T-helper 17 cell (primary cell): ENCODE measurements at places on chromosomes 5 and 9.

GRCh38 chr9:127919253-127919815 lies 2.5 kb upstream of the ST6GALNAC4 start:
- no peak for DNase-seq

GRCh38 chr5:175920231-175920811 lies 47.8 kb downstream of the THOC3 start:
- DNase-seq = no peak

DNA sequence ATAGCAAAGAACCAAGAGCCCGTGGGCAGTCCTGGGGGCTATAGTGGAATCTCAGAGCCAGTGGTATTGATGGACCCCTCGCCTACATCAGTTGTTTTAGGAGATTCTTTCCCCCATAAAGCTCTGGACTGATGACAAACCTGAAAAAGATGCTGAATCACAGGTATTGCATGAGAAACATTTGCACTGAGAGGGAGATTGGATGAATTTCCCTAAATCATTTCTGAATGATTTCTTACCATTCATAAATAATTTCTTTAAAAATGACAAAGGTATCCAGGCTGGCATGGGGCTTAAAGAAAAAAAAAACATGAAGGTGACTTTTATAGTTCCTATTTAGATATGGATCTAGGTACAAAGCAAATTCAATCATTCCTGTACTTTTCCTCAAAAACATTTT lies 54.0 kb upstream of the SLIT3 start:
- DNase-seq = no peak

- no peak for DNase-seq
These were observed 186.1 kb upstream of the PRLR start for GRCh38 chr5:35416217-35416988.

GRCh38 chr5:54825005-54825404 lies 160.4 kb downstream of the ESM1 start:
- DNase-seq = no peak

GRCh38 chr9:122087406-122088200 lies 5.5 kb downstream of the TTLL11 start:
- DNase-seq = no peak

GRCh38 chr5:168988699-168989098 lies 312.2 kb downstream of the SLIT3 start:
- no peak for DNase-seq

DNA sequence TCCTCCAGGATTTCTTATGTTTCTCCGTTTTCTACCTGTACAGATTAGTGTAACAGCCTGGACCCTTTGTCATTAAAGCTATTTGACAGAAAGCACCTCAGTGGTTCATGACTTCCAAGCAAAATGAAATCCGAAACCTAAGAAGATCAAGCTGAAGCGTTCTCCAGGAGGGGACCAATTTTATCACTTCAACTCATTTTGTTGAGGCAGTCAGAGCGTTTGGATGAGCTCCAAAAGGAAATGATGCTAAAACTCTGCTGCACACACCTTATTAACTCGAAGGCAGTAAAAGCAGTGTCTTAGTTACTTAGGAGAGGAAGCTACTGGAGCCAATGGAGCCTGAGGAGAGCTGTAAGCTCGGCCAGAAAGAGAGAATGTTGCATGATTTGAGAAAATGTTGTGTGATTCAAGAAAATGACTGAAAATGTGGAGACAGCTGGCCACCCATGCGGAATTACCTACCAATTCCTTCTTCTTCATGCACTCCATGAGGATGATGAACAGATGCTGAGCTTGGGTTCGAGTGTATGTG lies 346.7 kb upstream of the KLF9 start:
- DNase-seq = no peak

GRCh38 chr5:129739773-129740172 lies 8.1 kb upstream of the MINAR2 start:
- no peak for DNase-seq

- DNase-seq = no peak
These were observed 165.0 kb downstream of the FBXL7 start for GRCh38 chr5:15664961-15665360.

DNA sequence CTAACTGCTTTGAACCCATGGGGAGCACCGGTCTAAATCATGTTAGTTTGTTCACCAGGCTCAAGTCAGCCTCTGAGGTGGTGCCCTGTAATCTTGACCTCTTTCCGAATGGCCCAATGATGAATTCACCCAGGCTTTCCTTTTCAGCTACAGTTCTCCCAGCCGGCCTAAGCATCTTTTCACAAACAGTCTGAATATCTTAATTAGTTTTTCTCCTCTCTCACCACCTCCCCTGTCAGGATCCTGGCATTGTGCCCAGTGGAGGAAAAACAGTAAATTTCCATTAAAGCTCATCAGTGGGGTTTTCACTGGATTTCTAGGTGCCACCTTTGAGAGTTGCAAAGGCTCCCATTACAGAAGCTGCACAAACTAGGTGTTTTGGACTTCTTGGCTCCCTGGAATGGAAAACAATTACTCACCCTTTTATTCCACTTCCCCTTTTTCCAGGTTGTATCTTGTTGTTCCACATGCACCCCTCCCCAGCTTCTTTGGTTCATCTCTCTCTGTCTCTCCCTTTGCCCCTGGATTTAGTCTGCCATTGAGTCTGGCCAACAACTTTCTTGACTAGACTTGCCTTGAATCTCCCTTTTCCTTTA lies 69.4 kb upstream of the ADAMTSL1 start:
- DNase-seq = no peak

DNA sequence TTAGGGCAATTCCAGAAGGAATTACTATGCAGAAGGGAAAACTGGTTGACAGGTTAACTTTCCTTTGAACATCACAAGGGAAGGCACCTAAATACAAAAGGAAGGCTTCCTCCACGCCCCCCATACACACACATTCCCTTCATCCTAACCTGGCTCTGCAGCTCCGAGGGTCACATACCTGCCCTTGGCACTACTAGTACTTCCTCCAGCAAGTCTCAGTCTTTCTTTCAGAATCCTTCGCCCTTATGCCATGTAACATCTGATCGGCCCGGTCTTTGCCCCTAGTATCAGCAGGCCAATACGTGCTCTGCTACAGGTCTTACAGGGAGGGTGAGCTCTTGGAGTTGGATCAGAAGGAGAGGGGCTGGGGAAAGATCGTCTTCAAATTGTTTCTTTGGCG lies 1.6 kb upstream of the MARCHF6 start:
- DNase-seq = no peak

- no peak for DNase-seq
These were observed 385.3 kb upstream of the RIOK2 start for GRCh38 chr5:97568382-97568781.

- DNase-seq = no peak
These were observed 46.5 kb downstream of the MRPS27 start for GRCh38 chr5:72273547-72273946.

DNA sequence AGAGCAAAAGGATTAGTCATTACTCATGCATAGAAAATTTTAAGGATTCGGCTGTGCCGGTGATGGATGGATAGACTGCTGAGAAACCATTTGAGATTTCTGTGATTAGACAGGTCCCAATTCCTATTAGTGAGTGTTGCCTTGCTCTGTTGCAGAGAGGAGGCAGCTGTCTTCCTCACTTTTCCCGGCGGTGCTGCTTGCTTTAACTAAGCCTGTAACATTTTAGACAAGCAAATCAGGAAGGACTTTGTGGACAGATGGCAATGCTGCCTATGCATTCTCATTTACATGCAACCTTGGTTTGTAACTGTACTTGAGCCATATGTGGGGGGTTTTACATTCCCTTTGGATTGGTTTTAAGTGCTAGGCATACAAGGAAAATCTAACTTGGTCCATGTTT lies 1176.3 kb downstream of the CDH18 start:
- no peak for DNase-seq

- DNase-seq = no peak
These were observed 24.6 kb downstream of the SECISBP2 start for GRCh38 chr9:89342948-89343347.

DNA sequence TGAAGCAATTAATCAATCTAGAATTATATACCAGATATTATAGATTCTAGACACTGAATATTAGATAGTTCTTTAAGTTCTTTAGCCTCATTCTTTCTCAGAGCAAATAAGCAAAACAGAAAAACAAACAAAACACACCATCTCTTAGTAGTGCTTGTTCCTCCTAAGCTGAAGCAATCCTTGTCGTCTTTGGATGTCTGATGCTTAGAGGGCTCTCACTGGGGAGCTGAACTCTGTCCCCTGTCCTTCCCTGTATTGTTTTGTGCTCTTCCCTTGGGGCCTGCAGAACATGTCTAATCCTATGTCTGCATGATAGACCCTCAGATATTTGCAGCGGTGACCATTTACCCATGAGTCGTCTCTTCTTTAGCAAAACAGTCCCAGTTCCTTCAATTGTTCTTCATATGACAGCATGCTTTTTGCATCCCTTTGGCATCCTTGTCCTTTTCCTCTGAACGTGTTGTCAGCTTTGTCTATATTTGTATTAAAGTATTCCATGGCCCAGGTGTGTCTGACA lies 114.3 kb downstream of the ARHGEF28 start:
- DNase-seq = no peak

DNA sequence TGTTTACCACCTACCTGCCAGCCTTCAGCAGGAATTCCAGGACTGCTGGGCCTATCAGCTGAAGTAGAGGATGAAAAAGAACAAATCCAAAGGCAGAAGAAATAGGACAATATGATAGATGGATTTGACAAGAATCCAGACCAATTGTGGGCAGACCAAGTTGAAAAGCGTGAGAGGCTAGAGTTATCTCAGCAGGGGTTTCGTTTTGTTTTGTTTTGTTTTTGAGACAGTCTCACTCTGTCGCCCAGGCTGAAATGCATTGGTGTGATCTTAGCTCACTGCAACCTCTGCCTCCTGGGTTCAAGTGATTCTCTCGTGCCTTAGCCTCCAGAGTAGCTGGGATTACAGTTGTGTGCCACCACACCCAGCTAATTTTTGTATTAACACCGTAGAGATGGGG lies 113.2 kb downstream of the PALM2AKAP2 start:
- DNase-seq = no peak

DNA sequence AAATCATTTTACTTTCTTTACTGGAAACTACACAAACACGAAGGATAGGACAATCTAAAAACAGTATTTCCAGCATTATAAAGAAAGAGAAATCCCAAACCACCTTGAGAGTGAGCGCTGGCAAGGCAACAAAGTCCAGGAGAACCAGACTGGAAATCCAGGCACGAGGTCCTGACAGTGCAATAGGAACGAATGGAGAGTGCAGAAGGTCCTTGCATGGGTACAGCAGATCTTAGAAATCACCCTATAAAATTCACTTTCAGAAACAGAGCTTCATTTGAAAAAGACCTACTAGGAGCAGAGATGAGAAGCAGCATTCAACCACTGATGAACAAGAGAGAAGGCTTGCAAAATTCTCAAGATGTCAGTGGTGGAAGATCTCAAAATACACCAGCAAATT lies 133.7 kb upstream of the ST8SIA4 start:
- no peak for DNase-seq

GRCh38 chr9:124214116-124214515 lies 43.6 kb upstream of the NEK6 start:
- no peak for DNase-seq

- no peak for DNase-seq
These were observed 47.8 kb downstream of the NR3C1 start for GRCh38 chr5:143355710-143356109.

- no peak for DNase-seq
These were observed 28.8 kb upstream of the PLIN2 start for GRCh38 chr9:19156026-19156474.

- DNase-seq = no peak
These were observed 316.5 kb downstream of the ICE1 start for GRCh38 chr5:5738797-5739489.

- no peak for DNase-seq
These were observed 221.4 kb downstream of the MAPKAP1 start for GRCh38 chr9:125485471-125486151.

DNA sequence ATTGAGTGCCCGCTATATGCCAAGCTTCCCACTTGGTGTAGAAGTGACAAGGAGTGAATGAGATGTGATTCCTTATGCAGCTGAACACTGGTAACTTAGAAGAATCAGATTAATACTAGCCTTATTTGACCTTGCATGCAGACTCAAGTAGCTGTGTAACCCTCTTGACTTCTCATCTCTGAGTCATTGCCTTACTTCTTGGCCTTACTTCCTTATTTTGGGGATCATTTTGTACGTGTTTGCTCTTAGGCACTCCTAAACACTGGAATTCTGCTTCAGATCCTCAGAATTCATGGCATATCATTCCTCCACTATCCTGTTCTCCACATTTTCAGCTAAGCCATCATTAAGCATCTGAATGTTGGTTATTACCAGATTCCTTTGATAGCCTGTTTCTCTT lies 948.9 kb upstream of the ARRDC3 start:
- no peak for DNase-seq

GRCh38 chr9:132141948-132142594 lies 19.8 kb upstream of the NTNG2 start:
- no peak for DNase-seq

DNA sequence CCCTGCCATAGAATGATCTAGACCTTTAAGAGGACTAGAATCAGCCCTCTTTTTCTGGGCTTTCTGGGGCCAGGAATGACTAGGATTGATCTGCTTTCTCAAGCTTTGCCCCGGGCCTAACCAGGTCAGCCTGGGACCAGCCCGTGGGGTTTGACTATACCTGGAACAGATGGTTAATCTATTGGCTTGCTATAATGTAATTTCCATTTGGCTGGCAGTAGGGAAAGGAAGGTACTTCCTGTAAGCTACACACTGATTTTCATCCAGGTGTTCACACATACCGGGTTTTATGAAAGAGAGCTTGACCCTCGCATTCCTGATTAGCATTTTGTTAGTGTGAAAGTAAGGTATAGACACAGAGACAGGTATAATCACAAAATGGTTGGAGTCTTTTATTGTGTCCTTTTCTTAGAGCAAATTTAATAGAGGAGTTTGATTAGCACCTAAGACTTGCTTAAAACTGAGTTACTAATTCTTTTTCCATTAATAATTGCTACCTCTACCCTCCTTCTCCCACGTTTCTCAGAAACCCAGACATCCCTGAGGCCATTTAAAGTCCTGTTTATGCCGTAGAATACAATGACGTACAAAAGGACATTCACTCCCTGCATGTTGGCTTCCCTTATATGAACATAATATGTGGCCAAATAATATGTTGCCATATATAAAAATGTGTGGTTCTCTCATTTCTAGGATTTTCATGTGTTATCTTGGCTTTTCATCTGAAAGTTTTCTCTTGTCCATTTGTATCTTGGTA lies 17.3 kb downstream of the LNPEP start:
- DNase-seq = no peak

DNA sequence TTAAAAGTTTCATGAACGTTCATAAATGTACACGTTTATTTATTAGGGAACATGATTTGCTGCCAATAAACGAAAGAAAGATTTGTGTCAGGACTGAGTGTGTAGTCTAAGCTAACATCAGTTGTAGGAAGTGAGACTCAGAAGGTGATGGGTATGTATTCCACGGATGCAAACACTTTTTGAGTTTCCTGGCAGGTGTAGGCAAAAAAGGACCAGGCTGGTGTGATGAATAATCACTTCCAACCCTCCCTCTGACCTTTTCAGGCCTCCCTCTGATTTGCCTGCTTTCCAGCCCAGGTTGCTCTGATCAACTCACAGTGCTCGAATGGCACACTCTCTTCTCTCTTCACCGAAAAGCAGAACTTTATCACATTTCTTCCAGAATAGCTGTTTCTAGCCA lies 51.8 kb downstream of the BASP1 start:
- no peak for DNase-seq
